Left renal pelvis (tissue), 4 donors: ENCODE measurements at places on chromosomes 4 and X.

DNA sequence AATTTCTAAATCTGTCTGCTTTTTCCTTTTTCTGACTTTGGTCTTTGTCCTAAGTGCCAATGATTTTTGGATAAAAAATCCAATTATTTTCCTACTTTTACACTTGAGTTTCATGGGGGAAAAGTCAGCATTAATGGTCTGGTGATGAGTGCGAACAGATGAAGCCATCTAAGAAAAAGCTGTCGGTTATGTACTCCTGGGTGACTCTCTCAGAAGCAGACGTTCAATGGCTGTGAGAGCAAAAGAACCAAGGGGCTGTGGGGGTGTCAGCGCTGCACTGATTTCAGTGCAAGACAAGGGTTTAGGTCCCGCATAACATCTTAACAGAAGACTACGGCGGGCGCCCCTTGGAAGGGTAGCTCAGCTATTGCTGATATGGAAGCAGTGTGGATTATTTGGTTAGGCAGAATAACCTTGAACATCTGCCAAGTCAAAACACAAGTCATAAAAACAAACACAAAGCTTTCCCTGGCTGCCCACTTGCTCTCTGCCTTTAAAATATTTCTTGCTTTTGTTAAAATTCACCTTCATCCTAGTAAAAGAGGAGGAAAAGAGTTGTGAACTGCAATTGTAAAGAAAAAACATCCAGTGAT is 240.5 kb downstream of the MAML3 start:
- DNase-seq = no peak

DNA sequence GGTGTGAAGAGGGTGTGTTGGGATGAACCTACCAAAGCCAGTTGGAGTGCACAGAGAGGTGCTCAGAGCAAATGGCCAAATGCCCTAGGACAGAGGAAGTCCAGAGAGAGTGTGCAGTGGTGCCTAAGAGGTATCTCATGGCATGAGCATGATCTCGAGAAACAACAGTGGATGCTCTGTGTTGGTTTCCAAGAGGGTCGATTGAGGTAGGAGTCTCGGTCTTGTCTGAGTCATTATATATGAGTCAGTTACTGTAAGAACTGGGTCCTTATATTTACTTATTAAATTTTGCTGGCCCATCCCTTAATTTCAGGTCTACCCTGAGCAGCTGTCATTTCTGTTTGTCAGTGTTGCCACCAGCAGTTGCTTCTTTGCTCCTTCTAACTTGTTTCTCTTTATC is 86.6 kb upstream of the TMEM150C start:
- DNase-seq = no peak

DNA sequence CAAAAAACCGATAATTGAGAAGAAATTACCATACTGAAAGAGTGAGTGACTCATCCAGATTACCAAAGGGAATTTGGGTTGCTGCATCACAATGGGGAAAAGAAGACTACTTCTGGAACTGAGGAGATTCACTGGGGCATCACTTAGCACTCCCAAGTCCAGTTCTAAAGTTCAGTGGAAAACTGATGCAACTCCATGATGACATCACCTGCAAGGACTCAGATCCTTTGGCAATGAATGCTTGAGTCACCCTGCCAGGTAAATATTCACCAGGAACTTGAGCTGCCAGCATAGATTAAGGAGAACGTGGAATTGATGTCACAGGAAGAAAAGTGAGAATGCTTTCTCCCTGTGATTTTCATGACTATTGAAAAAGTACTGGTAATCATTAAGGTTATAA is 32.0 kb upstream of the SMIM10L2A start:
- no peak for DNase-seq

DNA sequence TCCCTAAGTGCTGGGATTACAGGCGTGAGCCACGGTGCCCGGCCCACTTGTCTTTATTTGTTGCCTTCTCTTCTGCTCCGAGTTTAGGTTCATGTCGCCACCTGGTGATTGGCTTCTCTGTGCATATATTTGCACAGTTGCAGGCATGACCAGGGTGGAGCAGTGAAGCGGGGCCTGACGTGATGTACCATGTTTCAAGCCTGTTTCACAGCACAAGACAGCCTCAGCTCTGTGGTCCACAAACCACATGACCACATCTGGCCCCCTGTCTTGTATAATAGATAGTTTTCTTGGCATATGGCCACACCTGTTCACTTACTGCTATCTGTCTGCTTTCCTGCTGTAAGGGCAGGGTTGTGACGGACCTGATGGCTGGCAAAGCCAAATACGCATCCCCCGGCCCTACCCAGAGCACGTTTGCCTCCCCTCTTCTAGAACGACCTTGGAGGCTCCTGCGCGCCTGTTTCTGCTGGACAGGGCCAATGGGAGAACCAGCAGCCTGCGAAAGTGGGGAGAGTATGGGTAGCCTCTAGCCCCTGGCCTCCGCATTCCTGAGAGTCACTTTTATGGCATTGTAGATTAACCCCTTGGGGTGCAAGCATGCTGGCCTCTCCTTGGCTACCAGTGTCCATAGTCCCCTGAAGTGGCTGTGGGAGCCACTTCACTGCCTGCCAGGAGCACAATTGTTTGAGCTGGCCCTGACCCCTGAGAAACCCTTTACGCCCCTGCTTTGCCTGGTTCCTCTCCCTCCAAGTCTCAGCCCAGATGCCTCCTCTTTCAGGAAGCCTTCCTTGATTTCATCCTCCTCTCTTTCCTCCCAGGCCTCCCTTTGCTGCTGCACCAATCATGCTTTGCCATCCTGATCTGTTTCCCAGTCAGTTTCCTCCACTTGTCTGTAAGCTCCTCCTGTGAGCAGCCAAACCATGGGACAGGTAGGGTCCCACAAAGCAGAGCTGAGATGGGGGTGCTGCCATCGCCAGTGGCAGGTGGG is 6.0 kb upstream of the SH3TC1 start:
- DNase-seq = no peak

- no peak for DNase-seq
Observed at GRCh38 chr4:46385235-46385634, 4.7 kb downstream of the GABRA2 start.

- DNase-seq = no peak
Observed at GRCh38 chr4:128564081-128564630, 245.3 kb upstream of the JADE1 start.
